ENCODE measurements at places on chromosomes 4 and X. TPM values are rescaled to one million over a fixed set of nuclear protein-coding genes. Genes with fewer than 3 reads are reported as not detected.

SERPINA7 gene
- not detected for total RNA-seq

P2RY8 gene
- total RNA-seq: not detected

CT45A10 gene
- total RNA-seq: not detected

UGT2A1 gene
- total RNA-seq: 0.16 TPM

All from cardiac atrium fibroblast (primary cell).